ENCODE measurements at places on chromosomes 3 and 15.

GRCh38 chr15:96766366-96766765 lies 435.9 kb downstream of the NR2F2 start:
- no peak for DNase-seq

- DNase-seq: no peak
These were observed 25.0 kb upstream of the DGKG start for GRCh38 chr3:186386883-186387560.

DNA sequence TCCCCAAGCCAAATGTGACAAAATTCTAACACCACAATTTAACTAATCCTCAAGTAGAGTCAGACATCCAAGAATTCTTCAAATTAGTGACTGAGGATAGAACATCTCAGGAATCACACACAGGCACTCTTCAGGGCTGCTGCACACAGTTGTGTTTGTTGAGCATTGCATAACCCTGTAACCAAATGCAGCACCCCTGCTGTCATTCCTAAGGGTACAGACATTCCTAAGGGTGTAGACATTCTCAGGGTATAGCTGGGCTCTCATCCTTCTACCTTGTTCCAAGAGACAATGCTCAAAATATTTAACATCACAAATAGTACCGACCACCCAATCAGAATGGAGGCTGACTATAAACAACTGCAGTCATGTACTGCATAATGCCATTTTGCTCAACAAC lies 107.1 kb upstream of the UBE2E2 start:
- no peak for DNase-seq

DNA sequence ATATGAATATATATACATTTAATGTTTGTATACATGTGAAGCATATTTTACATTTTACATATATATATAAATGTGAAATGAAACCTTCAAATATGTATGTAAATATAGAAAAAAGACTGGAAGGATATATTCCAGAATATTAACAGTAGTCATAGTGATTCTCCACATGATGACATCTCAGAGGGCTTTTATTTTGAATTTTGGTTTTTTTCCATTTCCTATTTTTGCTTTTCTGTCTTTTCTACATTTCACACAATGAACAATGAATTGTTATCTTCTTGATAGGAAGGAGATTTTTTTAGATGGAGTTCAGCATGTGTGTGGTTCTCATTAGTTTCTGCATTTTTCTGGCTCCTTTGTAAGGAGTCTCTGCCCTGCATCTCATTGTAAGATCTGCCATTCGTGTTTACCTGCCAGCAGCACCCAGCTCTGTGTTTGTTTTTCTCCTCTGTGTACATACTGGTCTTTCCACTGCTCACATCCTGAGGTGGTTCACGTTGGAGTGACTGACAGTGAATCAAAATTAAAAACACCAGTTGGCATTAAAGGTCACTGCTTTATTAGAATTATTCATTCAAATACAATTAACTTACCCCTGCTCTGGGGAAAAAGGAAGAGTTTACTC lies 425.3 kb upstream of the MDFIC2 start:
- DNase-seq: no peak

All from NCI-H524 (cell line).